ENCODE measurements at places on chromosomes 6 and 20.

GRCh38 chr6:56335726-56336125 lies 88.3 kb upstream of the COL21A1 start:
- DNase-seq, result no peak

GRCh38 chr6:30875244-30876038 lies 8.9 kb upstream of the DDR1 start:
- DNase-seq, result no peak

DNA sequence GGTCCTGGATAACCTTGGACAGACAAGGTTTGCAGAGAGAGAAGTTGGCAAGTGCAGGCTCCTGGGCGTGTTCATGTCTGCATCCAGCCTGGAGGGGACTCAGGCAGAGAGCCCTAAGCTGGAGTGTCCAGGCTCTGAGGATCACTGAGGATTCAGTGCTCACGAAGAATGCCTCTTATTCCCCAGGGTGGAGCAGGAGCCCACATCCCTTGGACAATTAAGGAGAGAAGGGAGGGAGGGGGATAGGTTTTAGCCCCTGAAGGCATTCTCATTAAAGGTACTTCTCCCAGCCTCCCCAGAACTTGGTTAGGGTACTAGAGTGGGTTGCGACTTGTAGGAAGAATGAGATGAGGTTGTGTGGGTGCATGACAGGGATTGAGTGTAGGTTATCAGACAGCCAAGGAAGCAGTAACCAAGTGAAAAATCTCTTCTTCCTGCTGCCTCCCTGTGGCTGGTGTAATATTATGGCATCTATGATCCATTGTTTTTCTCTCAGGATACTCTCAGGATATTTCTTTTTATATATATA lies 680 bp downstream of the HLA-DPB1 start:
- DNase-seq, result no peak

DNA sequence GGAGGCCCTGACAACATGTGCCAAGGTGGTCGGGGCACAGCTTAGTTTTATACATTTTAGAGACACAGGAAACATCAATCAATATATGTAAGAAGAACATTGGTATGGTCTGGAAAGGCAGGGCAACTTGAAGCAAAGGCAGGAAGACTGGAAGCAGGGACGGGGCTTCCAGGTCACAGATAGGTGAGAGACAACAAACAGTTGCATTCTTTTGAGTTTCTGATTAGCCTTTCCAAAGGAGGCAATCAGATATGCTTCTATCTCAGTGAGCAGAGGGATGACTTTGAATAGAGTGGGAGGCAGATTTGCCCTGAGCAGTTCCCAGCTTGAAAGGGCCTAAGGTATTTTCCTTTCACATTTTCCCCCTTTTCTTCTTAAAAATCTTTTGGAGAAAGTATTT lies 311.0 kb upstream of the RGS17 start:
- no peak for DNase-seq

GRCh38 chr20:49680484-49680883 lies 33.2 kb downstream of the B4GALT5 start:
- DNase-seq, result no peak

GRCh38 chr6:3791526-3792203 lies 40.2 kb upstream of the PXDC1 start:
- no peak for DNase-seq

GRCh38 chr6:166927240-166927934 lies 29.0 kb downstream of the RNASET2 start:
- DNase-seq, result no peak

DNA sequence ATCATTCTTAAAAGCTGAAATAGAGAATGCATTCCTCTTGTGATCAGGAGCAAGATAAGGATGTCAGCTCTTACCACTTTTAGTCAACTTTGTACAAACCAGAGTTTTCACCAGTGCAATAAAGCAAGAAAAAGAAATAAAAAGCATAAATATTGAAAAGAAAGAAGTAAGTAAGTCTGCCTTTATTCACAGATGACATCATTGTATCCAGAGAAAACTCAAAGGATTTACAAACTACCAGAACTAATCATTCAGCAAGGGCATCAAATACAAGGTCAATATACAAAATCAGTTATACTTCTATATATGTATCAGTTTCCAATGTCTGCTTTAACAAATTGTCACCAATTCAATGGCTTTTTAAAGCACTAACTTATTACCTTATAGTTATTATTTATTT lies 13.4 kb downstream of the TTLL9 start:
- no peak for DNase-seq

GRCh38 chr20:23412026-23412425 lies 9.3 kb downstream of the NAPB start:
- no peak for DNase-seq

- DNase-seq, result no peak
Measured at GRCh38 chr20:45935416-45936046, 1.0 kb downstream of the PCIF1 start.

- no peak for DNase-seq
Measured at GRCh38 chr6:54238396-54238795, 69.8 kb upstream of the TINAG start.

DNA sequence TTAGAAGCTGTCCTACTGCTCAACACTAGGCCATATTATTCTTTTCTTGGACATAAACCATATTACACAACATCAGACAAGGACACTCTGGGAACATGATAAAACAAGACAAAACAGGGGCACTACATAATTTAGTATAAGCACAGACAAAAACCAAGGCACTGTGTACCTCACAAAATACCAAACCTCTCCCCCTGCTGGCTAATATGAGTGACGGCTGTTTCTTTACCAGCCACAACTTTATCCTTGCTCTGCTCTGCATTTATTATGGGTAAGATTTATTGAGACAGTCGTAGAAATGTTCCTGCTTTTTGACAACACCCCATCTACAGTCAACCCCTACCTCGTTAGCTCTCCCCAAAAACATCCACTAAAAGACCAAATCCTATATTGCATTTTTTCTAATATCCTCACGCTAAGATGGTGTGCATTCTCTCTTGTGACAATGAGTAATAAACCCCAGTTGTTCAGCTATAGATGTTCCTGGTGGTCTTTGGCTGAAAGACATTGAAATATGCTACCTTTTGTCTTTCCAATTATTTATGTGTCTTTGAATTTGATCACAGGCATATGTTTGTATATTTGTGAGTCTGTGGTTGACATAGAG lies 23.8 kb upstream of the POLR1H start:
- no peak for DNase-seq

DNA sequence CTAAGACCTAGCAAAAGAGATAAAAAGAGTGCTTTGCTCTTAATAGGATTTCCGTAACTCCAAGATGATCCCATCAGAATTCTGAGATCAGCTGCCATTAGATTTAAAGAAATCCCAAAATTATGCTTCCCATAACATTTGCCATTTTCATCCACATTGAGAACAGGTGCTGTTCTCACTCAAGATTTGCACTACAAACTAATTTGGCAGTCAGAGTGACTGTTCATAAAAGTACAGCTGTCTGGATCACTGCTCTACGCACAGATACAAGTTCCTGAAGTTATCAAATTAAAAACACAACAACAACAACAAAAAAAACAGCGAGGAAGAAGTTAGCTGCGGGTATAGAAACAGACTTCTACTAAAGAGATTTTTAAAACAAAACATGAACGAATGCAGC lies 58.1 kb downstream of the ASCC3 start:
- no peak for DNase-seq

DNA sequence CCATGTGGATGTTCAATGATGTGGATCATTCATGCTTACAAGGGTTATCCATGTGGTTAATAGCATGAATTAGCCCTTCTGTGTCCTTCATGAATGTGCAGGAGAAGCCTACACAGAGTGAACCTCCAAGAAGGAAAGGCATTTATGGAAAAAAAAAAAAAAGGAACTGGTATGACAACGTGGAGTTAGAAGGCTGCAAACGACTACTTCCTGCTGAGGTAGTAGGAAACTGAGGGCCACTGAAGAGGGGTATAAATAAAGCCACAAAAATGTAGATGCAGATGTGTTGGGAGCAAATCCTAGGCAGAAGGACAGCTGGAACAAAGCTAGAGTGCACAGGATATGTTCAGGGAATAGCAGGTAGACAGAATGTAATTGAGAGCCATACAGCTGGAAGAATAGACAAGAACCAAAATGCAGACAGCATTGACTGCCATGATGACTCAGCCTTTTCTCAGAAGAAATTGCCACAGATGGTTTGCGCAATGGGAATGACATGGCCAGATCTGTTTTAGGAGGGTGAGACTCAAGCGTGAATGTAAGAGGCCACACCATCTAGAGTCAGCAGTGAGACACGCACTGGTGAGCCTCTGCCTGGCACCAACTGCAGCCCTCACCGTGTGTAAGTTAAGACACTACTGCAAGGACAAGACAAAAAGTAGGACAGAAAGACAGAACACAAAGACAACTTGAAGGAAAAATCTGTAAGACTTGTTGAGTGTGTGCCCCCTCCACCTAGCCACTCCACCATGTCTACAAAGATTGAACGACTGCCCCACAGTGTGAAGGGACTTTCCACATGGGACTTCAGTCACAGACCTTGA lies 79.8 kb downstream of the KIF13A start:
- DNase-seq, result no peak

GRCh38 chr20:43537921-43538877 lies 20.6 kb upstream of the SGK2 start:
- DNase-seq, result no peak

- no peak for DNase-seq
Measured at GRCh38 chr20:53666144-53666543, 72.5 kb upstream of the ZNF217 start.

GRCh38 chr6:104332364-104332763 lies 527.4 kb downstream of the HACE1 start:
- DNase-seq, result no peak

DNA sequence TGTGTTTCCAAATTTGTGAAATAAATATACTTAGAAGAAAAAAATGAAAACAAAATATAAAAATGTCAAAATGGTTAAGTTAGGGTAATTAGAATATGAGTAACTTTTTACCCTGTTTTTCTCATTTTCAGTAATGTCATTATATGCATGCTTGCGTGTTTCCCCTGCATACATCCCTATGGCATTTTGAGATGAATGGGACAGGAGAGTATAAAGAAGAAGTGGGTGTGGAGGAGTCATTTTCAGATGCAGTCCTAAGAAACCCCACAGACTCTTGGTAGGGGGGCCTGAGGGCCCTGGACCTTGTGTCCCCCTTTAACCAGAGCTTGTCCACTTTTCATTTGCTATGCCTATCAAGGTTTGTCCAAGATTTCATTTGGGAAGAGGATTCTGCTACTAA lies 77.2 kb downstream of the FOXO3 start:
- DNase-seq, result no peak

DNA sequence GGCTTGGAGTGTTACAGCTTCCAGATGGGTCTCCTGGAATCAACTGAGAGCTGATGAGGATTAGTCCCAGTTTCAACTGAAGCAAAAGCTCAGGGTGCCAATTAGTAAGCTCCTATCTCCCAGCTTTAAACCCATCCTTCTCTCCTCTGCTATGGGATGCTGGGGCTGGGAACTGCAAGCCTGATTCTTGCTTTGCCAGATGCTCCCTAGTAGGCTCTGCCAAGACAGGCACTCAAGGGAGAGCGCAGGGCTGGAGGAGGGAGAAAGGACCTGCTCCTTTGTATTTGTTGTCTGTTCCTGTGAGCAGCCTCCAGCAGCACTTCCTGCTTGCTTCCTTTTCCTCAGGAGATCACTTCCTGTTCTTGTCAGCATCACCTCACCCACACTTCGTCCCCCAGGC lies 309.7 kb downstream of the KIF16B start:
- DNase-seq, result no peak

- no peak for DNase-seq
Measured at GRCh38 chr6:141866731-141867497, 265.8 kb upstream of the GJE1 start.

DNA sequence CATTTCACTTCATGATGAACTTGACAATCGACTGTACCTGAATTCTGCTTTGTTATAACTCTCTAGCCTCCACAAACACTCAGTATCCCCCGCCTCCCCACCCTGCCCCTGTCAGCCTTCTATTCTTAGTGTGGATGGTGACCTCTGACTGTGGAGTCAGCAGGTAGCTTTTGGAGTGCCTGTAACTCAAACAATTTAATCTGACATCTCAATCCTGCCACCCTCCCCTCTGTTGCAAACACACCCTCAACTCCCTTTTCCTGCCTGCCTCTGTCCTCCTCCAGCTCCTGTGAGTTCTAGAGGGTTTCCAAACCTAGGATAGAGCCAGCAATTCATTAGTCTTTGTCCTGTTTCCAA lies 20.3 kb downstream of the DAAM2 start:
- DNase-seq, result no peak

- no peak for DNase-seq
Measured at GRCh38 chr6:89862273-89862672, 32.0 kb upstream of the GJA10 start.

GRCh38 chr6:43516367-43516696 lies 394 bp downstream of the YIPF3 start:
- no peak for DNase-seq

DNA sequence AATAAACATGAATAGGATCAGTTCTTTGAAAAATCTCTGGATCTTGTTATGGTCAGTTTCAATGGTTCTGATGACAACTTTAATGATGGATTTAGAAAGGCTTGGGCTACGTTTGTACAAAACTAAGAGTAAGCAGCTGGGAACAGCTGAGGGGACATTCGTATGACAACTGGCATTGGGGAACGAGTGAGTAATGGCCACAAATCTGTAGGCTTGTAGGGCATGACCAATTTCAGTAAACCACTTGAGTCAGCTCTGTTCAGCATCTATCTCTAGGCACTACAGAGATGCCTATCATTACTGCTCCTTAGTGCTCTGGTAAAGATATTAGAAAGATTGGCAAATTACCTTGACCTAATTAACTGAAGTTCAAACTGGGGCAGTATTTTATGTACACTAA lies 1375.6 kb downstream of the EPHA7 start:
- DNase-seq, result no peak

GRCh38 chr6:82062219-82062618 lies 185.3 kb downstream of the IBTK start:
- no peak for DNase-seq

GRCh38 chr6:132070356-132070755 lies 119.2 kb upstream of the CCN2 start:
- DNase-seq, result no peak

GRCh38 chr6:25010902-25011625 lies 75.3 kb upstream of the RIPOR2 start:
- no peak for DNase-seq

DNA sequence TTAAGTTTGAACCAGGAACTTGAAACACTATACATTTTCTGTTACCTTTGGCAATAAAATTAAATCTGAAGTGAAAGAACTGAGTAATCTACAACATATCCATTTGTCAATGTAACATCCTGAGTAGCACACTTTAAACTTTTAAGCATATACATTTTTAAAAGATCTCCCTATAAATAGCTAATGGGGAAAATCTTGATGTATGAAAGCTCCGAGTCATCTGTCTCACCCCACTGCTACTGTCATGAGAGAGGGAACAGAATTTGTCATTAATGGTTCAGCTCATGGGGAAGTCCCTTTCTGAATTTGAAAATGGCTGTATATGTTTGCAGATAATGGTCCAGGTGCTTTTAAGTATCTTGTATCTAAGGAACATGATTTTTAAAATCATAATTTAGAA lies 55.2 kb upstream of the NOX3 start:
- DNase-seq, result no peak

- no peak for DNase-seq
Measured at GRCh38 chr6:26412954-26413353, 10.9 kb downstream of the BTN3A1 start.
